ENCODE measurements at places on chromosomes 4 and X. TPM values are rescaled to one million over a fixed set of nuclear protein-coding genes. Genes with fewer than 3 reads are reported as not detected.

SRPK3 gene
- 35.7 TPM for total RNA-seq

FRMD7 gene
- not detected for total RNA-seq

FAM241A gene
- total RNA-seq: 3.2 TPM

MAGIX gene
- 7.3 TPM for total RNA-seq

HSFX2 gene
- not detected for total RNA-seq

CLGN gene
- total RNA-seq: 0.10 TPM

TMSB15C gene
- total RNA-seq: 0.09 TPM

TENM3 gene
- 16.2 TPM for total RNA-seq

PPEF2 gene
- 0.13 TPM for total RNA-seq

PCDH7 gene
- total RNA-seq: 0.39 TPM

PRKG2 gene
- not detected for total RNA-seq

DNA sequence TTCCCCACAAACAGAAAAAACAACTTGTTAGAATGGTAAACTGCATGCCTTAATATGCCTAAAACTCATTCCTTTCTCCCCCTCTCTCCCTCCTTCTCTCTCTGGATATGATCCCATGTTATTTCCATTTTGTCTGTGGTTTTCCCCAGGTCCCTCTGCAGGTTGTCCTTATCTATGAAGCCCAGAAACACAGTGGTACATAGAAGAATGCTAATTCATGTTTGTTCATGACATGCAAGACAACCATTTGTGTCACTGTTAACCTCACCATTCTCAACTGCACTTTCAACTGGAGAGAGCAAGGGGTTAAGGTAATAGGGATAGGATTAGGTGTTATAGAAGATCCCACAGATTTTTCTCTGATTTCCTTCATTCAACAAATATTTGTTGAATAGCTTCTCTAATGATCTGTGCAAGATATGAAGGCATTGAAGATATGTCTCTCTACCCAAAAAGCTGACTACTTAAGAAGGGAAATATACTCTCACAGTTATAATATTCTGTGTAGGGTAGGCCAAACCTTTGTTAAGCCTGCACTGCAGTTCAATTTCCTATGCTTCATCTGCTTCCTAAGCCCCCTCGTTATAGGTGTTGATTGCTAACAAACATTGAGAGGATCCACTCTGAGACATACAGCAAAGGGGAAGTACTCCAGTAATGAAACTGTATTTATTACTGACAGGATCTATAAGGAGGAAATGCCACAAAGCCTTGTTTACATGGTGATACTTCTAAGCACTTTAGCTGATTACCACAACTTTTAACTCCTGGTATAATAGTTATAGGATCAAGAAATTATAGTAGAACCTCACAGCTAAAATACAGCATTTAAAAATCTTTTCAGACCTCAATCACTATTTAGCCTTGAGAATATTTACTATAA, 96.1 kb downstream of the FRYL start:
- no peak overlapping the region for H3K4me3 ChIP-seq
- no peak overlapping the region for H3K27ac ChIP-seq
- DNase-seq: no peak
- peaks cover 26% of the 10 kb centered on the region for H3K4me1 ChIP-seq

DNA sequence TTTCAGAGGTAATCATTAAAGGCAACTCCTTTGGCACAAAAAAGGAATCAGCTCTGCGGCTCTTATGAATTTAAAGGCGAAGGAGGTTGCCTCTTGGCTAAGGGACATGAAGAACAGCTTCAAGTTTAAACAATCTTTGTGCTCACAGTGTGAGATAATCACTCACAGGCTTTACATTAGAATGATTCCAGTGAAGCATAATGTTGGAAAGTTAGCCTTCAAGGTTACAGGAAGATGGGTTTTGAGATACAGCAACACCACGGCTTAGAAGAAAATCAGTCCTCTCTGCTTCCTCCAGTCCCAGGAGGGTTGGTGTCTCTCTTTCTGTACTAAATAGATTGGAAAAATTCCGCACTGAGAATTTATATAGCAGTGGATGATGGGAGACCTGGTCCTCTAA, 11.6 kb upstream of the SCD5 start:
- H3K27ac ChIP-seq: no peak overlapping the region
- no peak overlapping the region for H3K4me3 ChIP-seq
- DNase-seq: no peak
- H3K4me1 ChIP-seq: no peaks in the 10 kb centered on the region

GRCh38 chr4:158962393-158962792, 140.5 kb upstream of the RAPGEF2 start:
- DNase-seq: no peak
- no peaks in the 10 kb centered on the region for H3K36me3 ChIP-seq
- no peaks in the 10 kb centered on the region for H3K4me1 ChIP-seq

GRCh38 chr4:140439644-140440142, 12.2 kb upstream of the CLGN start:
- no peak for DNase-seq
- H3K27me3 ChIP-seq: no peaks in the 10 kb centered on the region
- H3K4me1 ChIP-seq: no peaks in the 10 kb centered on the region

DNA sequence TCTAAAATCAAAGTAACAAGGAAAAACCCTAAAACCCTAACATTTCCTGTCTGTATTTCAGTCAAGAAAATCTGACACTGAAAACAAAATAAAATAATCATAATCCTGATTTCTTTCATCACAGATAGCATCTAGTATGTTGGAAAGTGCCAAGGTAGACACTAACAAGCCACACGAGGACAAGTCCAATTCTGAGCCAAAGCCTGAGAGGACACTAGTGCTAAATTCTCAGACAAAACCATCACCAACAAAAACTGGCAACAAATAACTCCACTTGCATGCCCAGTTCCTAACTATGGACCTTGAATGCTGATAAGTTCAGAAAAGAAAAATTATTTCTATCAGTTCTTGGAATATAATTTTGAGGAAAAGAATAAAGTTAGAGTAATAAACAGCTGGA, 113.7 kb downstream of the MANBA start:
- H3K27me3 ChIP-seq: no peaks in the 10 kb centered on the region
- no peak for DNase-seq
- H3K4me3 ChIP-seq: no peak overlapping the region
- no peaks in the 10 kb centered on the region for H3K4me1 ChIP-seq
- no peak overlapping the region for H3K27ac ChIP-seq

DNA sequence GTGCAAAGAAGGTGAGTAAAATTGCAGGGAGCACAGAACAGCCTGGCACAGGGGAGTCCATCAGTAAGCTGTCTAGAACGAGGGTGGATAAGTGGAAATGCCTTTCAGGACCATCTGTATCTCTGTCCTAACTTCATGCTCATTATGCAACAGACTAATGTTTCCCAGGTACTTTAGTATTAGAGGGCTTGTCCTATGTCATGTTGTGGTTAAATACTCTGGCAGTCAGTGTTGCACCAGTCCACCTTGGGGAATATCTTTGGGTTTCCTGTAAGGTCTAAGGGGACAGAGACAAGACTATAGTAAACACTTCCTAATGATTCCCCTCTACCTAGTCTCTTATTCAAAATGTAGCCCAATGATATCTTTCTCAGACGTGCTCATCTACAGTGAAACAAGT, 21.3 kb downstream of the NOCT start:
- no peak overlapping the region for H3K27ac ChIP-seq
- no peaks in the 10 kb centered on the region for H3K27me3 ChIP-seq
- H3K4me1 ChIP-seq: no peaks in the 10 kb centered on the region
- no peaks in the 10 kb centered on the region for H3K36me3 ChIP-seq

DNA sequence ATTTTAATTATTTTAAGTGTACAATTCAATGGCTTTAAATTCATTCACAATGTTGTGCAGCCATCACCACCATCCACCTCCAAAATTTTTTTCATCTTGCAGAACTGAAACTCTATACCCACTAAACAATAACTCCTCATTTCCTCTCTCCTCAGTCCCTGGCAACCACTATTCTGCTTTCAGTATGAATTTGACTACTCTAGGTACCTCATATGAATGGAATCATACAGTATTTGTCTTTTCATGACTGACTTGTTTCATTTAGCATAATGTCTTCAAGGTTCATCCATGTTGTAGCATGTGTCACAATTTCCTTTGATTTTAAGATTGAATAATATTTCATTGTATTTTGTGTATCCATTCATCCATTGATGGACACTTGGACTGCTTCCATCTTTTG, 46.9 kb downstream of the KIF4A start:
- no peak overlapping the region for H3K27ac ChIP-seq
- no peak for DNase-seq
- no peaks in the 10 kb centered on the region for H3K36me3 ChIP-seq
- H3K27me3 ChIP-seq: no peaks in the 10 kb centered on the region

DNA sequence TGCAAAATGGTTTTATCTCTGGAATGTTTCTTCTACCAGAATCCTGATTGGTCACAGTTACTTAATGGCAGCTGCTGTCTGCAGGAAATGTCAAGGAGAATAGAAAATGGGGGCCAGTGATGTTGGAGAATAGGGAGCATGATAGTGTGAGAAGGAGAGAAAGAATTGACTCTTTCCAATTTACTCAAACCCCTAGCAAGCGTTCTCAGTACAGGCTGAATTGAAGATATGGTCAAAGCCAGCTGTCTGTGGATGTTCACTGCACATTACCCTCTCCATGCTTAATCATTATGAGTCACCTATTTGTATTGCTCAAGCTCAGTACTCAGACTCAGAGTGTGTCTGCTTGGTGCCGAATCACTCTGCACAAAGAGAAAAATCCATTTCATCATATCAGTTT, 57.8 kb upstream of the FAM47B start:
- H3K27me3 ChIP-seq: no peaks in the 10 kb centered on the region
- H3K4me3 ChIP-seq: no peak overlapping the region
- no peak for DNase-seq
- no peaks in the 10 kb centered on the region for H3K4me1 ChIP-seq
- H3K36me3 ChIP-seq: no peaks in the 10 kb centered on the region

GRCh38 chr4:24885342-24885741, 27.5 kb downstream of the CCDC149 start:
- H3K4me1 ChIP-seq: no peaks in the 10 kb centered on the region
- no peaks in the 10 kb centered on the region for H3K27me3 ChIP-seq
- H3K4me3 ChIP-seq: no peak overlapping the region
- DNase-seq: no peak

- no peak overlapping the region for H3K4me3 ChIP-seq
- no peaks in the 10 kb centered on the region for H3K27me3 ChIP-seq
- no peak overlapping the region for H3K27ac ChIP-seq
These were observed 545.9 kb upstream of the ZFP42 start for GRCh38 chr4:187449702-187450101.

- no peak overlapping the region for H3K27ac ChIP-seq
- no peak overlapping the region for H3K4me3 ChIP-seq
- H3K27me3 ChIP-seq: no peaks in the 10 kb centered on the region
- H3K36me3 ChIP-seq: no peaks in the 10 kb centered on the region
These were observed 41.0 kb downstream of the CEP135 start for GRCh38 chr4:55989766-55990165.

- H3K4me1 ChIP-seq: no peaks in the 10 kb centered on the region
- H3K27ac ChIP-seq: no peak overlapping the region
- DNase-seq: no peak
- H3K36me3 ChIP-seq: no peaks in the 10 kb centered on the region
- H3K27me3 ChIP-seq: no peaks in the 10 kb centered on the region
- H3K4me3 ChIP-seq: no peak overlapping the region
These were observed 294.2 kb downstream of the GRIA2 start for GRCh38 chr4:157514711-157515110.

- H3K4me1 ChIP-seq: peaks cover 39% of the 10 kb centered on the region
- DNase-seq: no peak
- H3K27me3 ChIP-seq: no peaks in the 10 kb centered on the region
- no peak overlapping the region for H3K27ac ChIP-seq
These were observed 24.3 kb downstream of the SMAD1 start for GRCh38 chr4:145505995-145506394.

DNA sequence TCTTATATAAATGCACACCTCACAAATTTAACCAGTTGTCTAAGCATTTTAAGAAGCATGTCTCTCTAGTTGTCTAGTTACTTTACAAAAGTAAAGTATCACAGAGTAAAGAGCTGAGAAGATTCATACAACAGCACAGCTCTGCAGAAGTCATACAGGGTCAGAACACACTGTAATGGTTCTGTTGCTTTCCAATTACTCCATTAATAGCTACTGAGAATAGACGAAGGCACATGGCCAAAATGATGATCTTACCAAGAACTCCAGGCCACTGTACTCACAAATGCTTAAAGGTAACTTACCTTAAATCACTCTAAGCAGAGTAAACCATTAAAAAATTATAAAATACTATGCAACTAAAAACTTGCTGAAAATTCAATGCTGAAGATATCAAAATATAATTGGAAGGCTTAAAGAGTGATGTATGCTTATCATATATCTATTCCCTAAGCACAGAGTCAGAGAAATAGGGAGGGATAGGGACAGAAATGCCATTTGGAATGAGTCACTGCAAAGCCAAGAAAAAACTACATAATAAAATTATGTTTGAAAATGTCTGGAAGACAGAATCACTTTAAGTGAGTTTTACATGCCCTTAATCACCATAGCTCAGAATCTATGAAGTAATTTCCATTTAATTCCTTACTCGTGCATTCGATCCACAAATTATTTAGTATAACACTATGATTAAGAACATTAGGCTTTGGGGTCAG, 71.0 kb downstream of the DDX60L start:
- H3K27ac ChIP-seq: peak overlapping the region; percentile 69
- peak overlapping the region; percentile 3 for H3K4me3 ChIP-seq
- H3K36me3 ChIP-seq: no peaks in the 10 kb centered on the region
- H3K4me1 ChIP-seq: peaks cover 39% of the 10 kb centered on the region
- H3K27me3 ChIP-seq: no peaks in the 10 kb centered on the region
- DNase-seq: no peak

GRCh38 chrX:19852014-19853005, 35.1 kb downstream of the SH3KBP1 start:
- no peak overlapping the region for H3K4me3 ChIP-seq
- H3K36me3 ChIP-seq: no peaks in the 10 kb centered on the region
- H3K27me3 ChIP-seq: no peaks in the 10 kb centered on the region

DNA sequence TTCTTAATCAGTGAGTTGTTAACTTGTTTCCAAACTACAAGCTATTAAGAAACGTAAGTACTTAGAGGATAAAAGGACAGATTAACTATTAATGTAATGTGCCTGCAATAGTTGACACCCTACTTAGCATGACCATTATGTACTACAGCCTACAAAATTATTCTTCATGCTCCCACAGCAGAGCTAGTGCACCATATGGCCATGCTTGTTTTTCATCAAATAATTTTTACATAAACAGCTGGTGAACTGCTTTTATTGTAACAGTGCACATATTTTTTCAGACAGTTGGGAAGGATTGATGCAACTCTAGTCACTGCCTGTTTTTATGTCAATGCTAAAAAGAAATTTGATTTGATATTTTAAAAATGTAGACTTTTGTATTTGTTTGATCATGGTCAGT, 10.2 kb upstream of the MAGEB10 start:
- no peak overlapping the region for H3K4me3 ChIP-seq
- no peaks in the 10 kb centered on the region for H3K27me3 ChIP-seq
- H3K27ac ChIP-seq: no peak overlapping the region
- DNase-seq: no peak
- no peaks in the 10 kb centered on the region for H3K4me1 ChIP-seq
- H3K36me3 ChIP-seq: no peaks in the 10 kb centered on the region
